ENCODE measurements at places on chromosomes 3 and 15.

DNA sequence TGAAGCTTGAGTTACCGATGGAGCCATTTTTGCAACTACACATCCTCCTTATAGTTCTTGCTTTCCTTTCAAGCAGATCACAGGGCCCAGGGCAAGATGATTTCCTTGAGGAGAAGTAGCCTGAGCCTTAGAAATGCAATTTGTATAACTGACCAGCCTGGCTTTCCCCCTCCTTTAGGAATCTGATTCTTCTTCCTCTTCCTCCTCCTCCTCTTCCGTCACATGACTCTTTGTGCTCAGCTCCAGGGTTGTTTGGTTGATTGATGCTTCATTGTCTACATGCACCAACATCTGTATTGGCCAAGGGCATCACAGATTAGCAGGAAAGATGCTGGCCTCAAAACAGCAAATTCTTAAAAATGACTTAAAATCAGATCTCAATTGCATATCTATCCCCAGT, 3.3 kb downstream of the SNAPC5 start:
- DNase-seq: no peak

DNA sequence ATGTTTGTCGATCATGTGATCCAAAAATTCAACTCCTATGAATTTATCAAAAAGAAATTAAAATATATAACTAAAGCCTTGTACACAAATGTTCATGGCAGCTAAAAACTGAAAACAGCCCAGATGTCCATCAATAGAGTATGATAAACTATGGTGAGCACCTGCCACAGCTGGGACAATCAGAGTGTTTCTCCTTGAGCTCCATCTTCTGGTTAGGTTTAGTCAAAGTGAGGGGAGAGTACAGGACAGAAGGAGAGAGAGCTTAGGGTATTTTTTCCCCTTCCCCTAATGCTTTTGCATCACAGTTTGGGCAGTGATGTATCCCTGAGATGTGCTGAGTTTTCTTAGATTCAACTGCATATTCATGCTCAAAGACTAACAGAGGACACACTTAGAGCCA, 65.5 kb downstream of the FSIP1 start:
- DNase-seq: no peak

GRCh38 chr3:126208606-126209256, 28.3 kb upstream of the ALDH1L1 start:
- no peak for DNase-seq

GRCh38 chr15:68409736-68410370, 22.1 kb downstream of the ITGA11 start:
- no peak for DNase-seq

GRCh38 chr3:69294014-69294766, 91.7 kb downstream of the FRMD4B start:
- DNase-seq: no peak

DNA sequence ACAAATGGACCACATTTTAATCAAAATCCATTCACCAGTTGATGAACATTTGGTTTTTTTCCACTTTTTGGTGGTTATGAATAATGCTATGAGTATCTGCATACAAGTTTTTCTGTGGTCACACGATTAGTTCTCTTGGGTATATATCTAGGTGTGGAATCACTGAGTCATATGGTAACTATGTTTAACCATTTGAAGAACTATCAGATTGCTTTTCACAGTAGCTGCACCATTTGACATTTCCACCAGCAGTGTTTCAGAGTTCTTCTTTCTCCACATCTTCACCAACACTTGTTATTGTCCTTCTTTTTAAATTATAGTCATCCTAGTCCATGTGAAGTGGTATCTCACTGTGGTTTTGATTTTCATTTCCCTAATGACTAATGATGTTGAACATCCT, 33.3 kb upstream of the ATG7 start:
- no peak for DNase-seq

- DNase-seq: no peak
Measured at GRCh38 chr15:46502667-46503066, 867.8 kb downstream of the SQOR start.

- DNase-seq: no peak
Measured at GRCh38 chr3:182565916-182566796, 227.1 kb upstream of the ATP11B start.

GRCh38 chr3:197169028-197169427, 129.4 kb downstream of the DLG1 start:
- no peak for DNase-seq

DNA sequence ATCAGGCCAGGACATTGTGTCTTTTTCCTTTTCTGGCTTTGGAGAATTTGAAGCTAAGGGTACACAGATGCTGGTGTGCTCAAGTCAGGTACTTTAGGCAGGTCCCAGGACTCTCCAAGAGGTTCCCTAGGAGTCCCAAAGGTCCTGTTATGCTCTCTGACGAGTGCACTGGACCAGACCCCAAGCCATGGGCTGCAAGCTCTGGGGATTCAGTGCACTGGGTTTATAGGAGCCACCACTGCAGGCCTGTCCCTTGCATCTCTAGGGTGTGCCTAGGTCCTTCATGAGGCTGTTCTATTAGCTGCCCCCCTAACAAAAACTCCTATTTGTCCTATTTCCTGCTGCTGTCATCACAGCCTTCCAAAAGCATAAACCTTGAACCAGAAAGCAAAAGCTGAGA, 31.9 kb upstream of the BFSP2 start:
- no peak for DNase-seq

GRCh38 chr15:79035111-79035601, 55.4 kb downstream of the RASGRF1 start:
- DNase-seq: no peak

DNA sequence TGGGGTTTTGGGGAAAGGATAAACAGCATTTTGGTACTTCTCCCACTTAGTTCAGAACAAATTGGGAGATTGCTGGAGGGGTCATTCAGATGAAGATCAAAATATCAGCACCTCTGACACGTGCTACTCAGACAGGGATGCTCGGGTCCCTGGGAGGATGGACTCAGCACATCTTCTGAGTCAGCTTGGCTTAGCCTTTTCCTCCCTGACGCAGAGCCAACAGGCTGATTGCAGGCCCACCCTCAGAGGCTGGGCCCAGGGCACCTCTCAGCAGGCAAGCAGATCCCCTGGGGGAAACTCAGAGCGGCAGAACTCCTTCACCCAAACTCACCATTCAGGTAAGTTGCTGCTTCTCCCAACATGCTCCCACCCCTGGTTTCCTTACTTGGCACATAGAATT, 304.9 kb downstream of the TLE3 start:
- DNase-seq: no peak

DNA sequence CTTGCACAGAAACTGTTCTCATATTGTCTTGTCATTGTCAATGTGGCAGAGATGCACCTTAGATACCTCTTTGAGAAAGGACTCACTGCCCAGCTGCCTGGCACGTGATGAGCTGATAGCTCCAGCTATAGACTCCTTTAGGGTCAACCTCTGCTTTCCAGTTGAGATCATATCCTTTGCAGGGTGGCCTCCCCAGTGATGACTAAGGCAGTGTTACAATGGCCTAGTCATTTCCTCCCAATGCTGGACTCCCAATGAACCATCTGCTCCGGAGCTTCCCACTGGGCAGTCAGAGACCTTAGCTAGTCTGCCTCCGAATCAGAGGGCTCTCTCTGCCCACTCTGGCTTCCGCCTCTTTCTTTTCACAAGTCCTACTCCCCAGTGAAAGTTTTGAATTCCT, 79.5 kb downstream of the CHRD start:
- no peak for DNase-seq

- DNase-seq: peak; percentile 17
Measured at GRCh38 chr3:193816656-193817311, 223.8 kb downstream of the OPA1 start.

- no peak for DNase-seq
Measured at GRCh38 chr15:76935620-76936019, 4.1 kb downstream of the RCN2 start.

GRCh38 chr15:63308491-63308890, 31.1 kb downstream of the APH1B start:
- no peak for DNase-seq

DNA sequence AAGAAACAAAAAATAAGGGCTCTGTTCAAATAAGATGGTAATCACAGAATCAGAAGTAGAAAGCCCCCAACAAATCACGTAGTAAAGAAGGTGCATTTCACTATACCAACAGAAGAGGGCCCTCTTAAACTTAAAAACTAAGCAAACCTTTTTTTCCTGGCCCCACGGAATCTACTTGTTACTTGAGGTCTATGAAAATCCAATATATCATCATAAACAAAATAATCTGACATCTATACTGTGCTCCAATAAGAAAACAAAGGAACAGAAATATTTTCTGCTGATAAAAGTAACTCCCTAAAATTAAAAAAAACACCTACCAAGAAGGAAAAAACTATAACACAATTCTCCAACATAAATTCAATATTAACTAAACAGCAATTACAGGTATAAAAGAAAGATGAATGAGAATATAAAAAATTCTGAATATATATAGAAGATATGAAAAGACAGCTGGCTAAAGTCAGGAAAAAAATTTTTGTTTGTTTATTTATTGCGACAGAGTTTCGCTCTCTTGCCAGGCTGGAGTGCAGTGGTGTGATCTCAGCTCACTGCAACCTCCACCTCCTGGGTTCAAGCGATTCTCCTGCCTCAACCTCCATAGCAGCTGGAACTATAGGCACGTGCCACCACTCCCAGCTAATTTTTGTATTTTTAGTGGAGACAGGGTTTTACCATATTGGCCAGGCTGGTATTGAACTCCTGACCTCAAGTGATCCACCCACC, 81.8 kb downstream of the CLASP2 start:
- no peak for DNase-seq

- DNase-seq: no peak
Measured at GRCh38 chr3:34394978-34395748, 596.7 kb downstream of the PDCD6IP start.

DNA sequence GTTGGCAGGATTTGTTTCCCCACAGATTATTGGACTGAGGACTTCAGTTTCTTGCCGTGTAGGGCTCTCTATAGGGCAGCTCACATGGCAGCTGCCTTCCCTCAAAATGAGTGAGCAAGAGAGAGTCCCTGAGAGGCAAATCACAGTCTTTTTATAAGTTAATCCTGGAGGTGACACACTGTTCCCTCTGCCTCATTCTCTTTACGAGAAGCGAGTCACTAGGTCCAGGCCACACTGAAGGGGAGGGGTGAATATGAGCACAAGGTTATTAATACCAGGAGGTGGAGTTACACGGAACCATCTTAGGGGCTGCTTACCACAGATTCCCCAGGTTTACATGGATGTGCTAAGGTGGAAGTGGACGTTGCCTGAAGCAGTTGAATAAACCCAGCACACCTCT, 77.0 kb downstream of the LPP start:
- DNase-seq: no peak

GRCh38 chr15:34753236-34753894, 1.4 kb downstream of the GJD2 start:
- no peak for DNase-seq

DNA sequence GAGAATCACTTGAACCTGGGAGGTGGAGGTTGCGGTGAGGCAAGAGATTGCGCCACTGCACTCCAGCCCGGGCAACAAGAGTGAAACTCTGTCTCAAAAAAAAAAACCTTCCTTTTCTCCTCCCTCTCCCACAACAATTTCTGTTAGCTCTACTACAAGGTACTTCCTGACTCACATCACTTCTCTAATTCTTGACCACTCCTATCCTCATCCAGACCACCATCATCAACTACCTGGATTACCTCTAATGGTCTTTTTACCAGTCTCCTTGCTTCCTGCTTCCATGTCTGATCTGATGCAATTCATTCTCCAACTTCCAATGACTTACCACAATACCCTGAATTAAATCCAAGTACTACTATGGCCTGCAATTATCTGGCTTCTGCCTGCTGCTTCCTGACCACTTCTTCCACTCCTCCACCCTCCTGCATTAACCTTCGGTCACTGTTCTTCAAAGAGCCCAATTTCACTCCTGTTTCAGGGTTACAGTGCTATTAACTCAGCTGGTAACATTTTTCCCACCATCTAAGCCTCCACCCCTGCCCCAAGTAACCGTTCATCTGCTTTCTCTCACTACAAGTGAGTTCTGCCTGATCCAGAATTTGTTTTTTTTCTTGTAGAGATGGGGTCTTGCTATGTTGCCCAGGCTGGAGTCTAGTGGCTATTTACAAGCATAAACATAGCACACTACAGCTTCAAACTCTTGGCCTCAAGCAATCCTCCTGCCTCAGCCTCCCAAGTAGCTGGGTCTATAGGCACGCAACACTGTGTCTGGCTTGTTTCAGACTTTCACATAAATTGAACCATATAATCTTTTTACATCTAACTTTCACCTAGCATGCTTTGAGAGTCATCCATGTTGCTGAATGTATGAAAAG, 27.8 kb downstream of the DCAF1 start:
- no peak for DNase-seq

DNA sequence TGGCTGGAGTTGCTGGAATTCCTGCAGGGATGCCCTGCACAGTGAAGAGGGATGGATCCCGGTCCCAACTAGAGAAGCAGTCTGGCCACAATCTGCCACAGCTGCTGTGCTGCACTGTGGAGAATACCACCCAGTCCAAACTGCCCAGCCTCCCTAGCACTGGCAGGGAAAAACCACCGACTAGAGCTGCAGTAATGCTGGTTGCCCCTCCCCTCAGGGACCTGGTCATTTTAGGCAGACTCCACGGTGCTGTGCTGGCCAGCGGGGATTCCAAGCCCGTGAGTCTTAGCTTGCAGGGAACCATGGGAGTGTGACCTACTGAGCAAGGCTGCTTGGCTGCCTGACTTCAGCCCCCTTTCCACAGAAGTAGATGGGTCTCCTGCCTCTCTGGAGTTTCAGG, 478.0 kb upstream of the ATP11B start:
- no peak for DNase-seq

DNA sequence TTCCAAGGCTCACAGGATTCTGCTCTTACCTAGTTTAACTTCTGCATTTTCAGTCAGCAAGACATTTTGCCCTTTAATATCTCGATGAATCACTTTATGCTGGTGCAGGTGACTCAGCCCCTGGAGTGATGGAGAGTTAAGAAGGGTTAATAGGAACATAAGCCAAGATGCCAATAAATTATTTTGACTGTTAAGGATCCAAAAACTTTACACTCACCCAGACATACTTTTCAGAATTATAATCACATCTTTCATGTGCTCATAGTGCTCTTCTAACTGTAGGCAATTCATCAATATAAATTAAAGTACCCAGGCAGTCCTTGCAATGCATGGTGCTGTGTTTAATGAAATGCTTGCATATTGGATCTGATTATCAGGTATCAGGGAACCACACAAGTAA, 164.1 kb upstream of the SLC2A2 start:
- DNase-seq: no peak

DNA sequence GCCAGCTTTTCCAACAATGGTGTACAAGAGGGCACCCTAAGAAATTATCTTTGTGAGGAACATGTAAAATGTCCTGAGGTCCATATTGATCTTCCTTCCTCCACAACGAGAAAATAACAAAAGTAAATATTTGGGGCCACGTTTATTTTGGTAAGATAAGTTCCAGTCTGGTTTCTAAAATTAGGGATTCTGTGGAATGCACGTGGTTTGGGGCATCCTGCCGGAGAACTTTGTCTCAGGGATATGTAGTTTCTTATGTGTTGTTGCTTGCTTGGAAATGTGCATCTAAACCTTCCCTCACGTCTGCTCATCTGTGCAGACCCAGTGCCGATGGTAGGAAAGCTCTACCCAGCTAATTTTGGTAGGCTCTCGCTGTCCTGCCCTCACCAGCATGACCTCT, 62.8 kb downstream of the CTDSPL start:
- no peak for DNase-seq

GRCh38 chr3:38457111-38458003, 3.7 kb downstream of the ACVR2B start:
- no peak for DNase-seq
